ENCODE measurements at places on chromosomes 7 and 10.

DNA sequence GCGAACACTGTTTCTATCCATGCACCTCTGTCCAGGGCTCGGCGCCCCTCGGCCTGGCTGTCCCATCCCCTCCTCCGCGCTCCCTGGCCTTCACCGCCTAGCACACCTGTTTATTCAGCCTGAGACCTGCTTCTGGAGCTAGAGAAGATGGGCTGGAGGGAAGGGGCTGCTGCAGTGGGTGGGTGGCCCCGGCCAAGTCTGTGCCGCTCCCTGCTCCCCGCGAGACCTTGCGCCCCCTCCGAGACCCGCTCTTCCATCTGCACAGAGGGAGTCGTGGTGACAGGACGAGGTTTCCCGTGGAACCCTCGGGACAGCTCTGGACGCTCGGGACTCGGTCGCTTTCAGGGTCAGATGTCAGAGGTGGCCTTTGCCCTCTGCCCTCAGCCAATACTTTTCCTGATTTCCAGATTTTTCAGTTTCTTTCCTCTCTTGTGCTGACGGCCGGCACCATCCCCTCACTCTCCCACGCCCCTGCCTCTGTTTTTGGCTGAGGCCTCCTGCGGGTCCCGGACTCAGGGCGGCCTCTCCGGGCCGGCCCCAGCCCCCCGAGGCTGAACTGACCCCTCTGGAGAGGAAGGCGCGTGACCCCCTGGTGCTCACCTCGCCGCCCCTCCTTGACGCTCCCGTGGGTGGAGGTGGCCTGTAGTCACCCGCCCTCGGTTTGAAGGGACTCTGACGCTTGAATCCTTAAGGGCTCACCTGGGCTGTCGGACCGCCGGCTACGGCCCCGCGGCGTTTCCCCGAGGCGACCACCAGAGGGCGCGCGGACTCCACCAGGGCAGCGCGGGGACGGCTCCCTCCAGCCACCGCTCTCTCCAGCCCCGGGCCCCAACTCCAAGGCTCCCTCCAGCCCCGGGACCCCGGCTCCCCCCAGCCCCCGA, 15.6 kb downstream of the SHH start:
- DNase-seq: no peak

DNA sequence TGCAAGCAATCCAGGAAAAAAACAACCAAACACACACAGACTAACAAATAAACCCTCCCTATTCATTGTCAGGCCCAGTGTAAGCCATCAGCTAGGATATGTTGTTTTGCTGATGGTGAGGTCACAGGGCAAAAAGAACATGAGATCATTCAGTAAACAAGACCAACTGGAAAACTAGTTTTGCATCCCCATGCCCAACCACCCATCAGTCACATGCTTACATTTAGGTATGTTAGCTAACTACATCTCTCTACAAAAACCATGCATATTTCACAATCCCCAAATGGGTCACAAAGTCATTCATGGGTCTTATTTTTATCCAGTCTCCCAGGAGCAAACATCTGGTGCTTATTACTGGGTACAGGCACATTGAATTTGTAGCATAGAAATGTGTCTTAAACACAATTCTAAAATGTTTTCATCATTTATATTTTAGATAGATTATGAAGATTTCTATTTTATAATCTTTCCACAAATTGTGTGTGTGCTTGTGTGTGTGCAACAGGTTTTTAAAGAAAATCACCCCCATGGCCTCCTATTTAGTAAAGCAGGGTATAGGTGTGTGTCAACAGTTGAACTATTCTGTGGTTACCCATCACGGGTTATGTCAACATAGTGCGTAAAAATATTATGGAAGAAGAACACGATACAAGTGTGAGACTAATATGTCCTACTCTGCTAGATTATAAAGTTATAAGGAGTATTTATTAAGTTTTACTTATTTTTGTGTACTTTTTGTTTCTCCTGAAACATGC, 103.8 kb upstream of the AKR1E2 start:
- no peak for DNase-seq

DNA sequence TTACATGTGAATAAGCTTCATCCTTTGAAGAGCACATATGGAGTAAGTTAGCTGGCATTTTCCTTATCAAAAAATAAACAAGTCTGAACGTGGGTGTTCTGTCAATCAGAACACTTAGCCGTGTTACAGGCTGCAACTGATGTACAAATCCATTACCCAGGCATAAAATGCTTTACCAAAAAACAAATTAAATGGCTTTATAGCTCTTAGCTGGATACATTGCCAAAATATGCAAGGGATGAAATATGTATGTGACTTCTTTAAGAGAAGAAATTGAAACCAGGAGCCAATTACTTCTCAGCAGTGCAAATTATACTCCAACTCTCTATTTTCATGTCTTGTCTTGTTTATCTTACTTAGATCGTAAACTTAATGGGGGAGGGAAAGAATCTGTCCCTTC, 214.8 kb downstream of the DGKB start:
- no peak for DNase-seq

DNA sequence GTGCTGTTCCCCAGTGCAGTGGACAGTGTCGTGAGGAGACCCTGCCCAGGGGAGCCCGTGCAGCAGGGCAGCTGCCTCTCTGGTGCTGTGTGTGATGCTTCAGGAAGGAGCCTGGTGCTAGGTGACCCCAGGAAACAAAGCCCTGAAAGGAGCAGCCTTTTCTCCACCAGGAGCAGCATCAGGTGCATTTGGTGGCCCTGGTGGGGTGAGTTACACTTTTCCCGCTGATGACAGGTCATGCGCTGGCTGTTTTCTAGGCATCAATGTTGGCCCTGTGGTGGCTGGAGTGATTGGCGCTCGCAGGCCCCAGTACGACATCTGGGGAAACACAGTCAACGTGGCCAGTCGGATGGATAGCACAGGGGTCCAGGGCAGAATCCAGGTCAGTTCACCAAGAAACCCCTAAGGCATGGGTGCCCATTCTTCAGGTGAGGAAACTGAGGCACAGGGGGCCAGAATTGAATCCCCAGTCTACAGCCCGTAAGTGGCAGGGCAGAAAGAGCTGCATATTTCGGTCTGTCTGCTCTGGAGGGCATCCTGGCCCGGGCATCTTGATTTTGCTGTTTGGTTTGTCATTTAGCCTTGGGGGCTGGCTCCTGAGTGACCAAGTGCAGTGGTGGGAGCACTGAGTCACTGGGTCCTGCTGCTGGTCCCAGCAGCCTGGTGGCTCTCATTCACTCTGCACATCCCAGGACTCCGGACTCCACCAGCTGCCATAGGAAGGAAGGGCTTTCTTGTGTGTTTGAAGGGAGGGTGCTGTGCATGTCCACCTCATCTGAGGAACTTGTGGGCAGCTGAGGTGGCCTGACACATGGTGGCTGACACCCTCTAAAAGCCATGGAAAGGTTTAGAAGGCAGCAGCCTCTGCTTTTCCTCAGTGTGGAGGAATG, 136.3 kb downstream of the ADCY1 start:
- no peak for DNase-seq

DNA sequence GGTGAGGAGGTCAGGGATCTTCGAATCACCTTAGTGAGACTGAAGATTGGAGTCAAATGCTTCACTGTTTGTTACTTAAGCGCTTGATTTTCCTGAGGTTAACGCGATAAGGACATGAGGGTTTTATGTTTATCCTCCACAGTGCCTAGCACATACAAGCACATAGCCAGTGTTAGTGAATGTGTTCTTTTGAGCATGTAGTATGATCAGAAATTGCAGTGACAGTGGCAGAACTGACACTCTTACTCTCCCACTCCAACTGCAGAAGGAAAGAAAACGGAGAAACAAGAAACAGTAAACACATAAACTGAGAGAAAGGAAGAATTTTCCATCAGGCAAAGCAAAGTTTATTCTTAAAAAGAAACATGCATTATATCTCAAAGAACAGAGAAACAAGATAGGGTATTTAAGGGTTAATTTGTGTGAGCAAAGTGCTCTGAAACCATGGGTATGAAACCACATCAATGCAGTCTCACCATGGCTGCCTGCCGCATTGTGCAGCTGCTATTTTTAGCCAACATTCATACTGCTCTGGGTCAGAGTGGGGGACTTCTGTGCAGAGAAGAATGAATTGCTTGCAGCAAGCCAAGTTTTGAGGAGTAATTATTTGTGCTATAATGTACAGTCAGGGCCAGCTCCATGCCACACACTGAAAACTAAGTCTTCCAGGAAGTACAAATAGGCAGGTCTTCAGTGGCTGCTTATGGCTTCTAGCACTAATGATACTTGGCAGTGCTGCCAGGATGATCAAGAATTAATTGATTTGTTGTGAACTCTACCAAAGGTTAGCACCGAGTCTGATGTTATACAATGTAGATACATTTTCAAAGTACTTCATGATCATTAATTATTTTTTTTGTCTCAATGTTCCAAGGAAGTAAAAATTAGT, 152.0 kb downstream of the MACC1 start:
- peak; percentile 79 for DNase-seq

DNA sequence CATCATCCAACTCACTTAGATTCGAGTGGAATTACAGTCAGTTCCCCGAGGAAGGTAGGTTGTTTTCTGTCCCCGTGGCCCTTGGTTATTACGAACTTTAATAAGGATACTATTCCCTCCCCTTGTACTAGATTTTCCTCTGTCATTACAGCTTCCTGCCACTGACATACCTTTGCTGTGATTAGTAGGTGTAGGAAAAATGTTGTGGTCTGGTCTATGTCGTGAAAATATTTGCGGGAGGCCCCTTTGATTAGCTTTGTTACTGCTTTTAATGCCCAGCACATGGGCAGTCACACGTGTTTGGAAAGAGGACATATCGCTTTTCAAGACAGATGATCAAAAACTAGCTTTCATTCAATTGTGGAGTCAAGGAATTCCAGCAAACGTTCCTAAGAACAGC, 92.2 kb downstream of the GATA3 start:
- no peak for DNase-seq

DNA sequence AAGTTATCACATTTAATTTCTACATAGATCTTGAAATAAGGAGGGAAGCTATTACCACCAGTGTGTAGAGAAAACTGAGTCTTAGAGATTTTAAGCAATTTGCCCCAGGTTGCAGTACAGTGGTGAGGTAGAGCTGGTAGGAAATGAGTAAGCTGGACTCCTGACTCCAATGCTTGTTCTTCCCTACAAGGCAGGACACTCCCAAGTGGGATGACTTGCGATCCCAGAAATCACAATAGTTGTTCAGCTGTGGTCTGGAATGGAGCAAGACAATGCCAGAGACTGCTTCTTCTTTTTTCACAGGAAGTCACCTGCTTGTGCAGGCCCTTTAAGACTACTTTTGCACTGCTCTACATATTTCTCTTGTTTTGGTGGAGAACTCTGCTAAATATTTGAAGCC, 327.2 kb upstream of the BMPER start:
- DNase-seq: no peak

DNA sequence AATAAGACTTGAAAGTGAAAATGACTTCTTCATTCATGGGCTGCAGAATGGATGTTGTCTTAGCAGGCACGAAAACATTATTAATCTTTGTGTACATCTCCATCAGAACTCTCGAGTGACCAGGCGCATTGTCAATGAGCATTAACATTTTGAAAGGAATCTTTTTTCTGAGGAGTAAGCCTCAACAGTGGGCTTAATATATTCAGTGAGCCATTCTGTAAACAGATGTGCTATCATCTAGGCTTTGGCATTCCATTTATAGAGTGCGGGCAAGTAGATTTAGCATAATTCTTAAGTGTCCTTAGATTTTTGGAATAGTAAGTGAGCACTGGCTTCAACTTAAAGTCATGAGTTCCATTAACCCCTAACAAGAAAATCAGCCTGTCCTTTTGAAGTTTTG, 33.1 kb downstream of the PTTG1IP2 start:
- no peak for DNase-seq

GRCh38 chr10:127836176-127836575, 56.6 kb downstream of the CLRN3 start:
- peak; percentile 17 for DNase-seq

DNA sequence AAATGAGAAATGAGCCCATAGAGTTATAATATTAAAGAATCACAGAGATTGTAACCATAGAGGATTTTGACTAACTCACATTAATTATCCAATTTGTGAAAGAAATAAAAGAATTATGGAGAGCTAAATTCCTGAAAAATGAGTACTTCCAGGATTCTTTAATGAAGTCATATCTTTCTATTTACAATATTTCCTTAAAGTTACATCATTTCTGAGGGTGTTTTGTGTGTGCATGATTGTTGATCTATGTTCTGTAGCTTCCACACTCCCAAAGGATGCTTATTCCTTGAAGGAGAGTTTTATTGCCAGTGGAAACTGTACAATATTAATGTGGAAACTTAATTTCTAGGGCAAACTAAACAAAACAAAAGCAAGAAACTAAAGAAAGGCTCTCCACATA, 299.6 kb downstream of the MDFIC start:
- DNase-seq: no peak

GRCh38 chr7:99601656-99602310, 3.7 kb downstream of the TMEM225B start:
- DNase-seq: no peak
